Testis (tissue), 5 donors: ENCODE measurements at places on chromosomes 7 and 10.
A peak's percentile ranks its signal among the peaks of the same experiment; 100 is the strongest.

DNA sequence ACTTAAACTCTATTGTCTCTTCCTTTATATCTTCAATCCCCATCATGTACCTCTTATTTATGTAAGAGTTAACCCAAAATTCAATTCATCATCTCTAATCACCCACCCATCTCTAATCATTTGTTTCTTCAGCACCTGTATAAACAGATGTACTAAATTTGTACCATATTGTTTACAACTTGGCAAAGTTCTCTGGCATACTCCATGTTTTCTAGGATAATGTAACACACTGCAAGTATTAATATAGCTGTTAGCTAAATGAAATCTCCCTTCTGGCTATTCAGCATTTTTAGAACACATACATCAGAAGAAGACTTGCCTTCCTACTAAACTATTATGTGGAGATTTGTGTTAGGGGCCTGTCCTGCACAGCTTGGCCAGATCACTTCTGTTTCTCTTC is 33.1 kb downstream of the MALSU1 start:
- H3K36me3 ChIP-seq, result no peaks in the 10 kb centered on the region
- no peak overlapping the region for H3K27ac ChIP-seq
- no peak overlapping the region for H3K4me3 ChIP-seq
- peaks cover 5% of the 10 kb centered on the region for H3K4me1 ChIP-seq
- no peak for DNase-seq

GRCh38 chr7:24899161-24899560 is 80.8 kb downstream of the OSBPL3 start:
- no peak overlapping the region for H3K4me3 ChIP-seq
- H3K36me3 ChIP-seq, result no peaks in the 10 kb centered on the region
- no peak overlapping the region for H3K27ac ChIP-seq
- H3K27me3 ChIP-seq, result no peaks in the 10 kb centered on the region
- no peak for DNase-seq

DNA sequence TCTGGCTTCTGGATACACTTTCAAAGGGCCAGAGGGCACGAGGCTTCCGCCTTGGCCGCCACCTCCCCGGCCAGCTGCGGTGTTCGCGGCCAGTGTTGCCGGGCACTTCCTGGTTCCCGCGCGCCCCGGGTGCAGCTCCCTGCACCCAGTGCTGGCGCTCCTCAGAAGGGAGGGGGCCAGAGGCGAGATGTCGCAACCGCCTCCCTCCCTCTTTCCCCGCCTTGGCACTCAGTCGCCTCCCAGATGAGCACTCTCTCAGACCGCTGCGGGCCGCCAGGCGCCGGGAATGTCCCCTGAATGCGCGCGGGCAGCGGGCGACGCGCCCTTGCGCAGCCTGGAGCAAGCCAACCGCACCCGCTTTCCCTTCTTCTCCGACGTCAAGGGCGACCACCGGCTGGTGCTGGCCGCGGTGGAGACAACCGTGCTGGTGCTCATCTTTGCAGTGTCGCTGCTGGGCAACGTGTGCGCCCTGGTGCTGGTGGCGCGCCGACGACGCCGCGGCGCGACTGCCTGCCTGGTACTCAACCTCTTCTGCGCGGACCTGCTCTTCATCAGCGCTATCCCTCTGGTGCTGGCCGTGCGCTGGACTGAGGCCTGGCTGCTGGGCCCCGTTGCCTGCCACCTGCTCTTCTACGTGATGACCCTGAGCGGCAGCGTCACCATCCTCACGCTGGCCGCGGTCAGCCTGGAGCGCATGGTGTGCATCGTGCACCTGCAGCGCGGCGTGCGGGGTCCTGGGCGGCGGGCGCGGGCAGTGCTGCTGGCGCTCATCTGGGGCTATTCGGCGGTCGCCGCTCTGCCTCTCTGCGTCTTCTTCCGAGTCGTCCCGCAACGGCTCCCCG is at the start of gene FFAR4:
Gene FFAR4 (plus strand): TSS at position 231 of the 842 bp plus-strand sequence. CDS start 56 bp downstream, at position 287.
- peaks cover 8% of the 10 kb centered on the region for H3K4me1 ChIP-seq
- H3K4me3 ChIP-seq, result peak within 1 kb of the TSS; percentile 12
- H3K27me3 ChIP-seq, result no peaks in the 10 kb centered on the region
- no peaks in the 10 kb centered on the region for H3K36me3 ChIP-seq
- H3K27ac ChIP-seq, result no peak within 1 kb of the TSS

DNA sequence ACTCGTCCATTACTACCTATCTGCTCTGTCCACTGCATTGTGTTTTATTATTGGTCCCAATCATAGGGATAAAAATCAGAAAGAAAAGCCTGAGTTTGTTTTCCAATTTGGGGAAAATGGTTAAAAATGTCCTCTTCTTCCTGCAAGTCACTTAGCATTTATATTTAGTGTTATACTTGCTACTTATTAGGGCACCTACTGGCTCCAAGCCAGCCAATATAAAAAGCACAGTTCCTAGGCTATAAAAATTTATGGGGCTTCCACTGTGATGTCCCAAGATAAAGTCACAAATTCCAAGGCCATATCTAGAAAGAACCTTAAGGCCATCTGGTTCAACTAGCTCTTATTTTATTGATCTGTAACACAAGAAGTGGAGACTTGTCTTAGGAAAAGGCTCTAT is 3.2 kb downstream of the SLC35B4 start:
- no peaks in the 10 kb centered on the region for H3K4me1 ChIP-seq
- DNase-seq, result no peak
- H3K4me3 ChIP-seq, result no peak overlapping the region
- H3K36me3 ChIP-seq, result no peaks in the 10 kb centered on the region

DNA sequence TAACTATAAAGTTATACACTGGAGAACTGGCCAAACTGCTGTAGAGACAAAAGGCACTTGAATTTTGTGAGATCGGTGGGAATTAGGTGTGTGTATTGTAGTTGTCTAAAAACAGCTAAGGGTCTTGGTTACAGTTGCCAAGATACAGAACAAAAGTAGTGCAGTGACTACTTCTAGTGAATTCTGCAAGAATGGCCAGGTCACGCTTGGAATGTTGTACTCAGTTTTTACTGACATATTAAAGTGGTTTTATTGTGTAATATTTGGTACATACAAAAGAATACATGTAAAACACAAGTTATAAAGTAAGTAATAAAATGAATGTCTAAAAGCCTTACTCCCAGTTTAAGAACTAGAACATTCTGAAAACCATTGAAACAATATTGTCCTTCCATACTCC is 42.4 kb downstream of the PRPF18 start:
- H3K4me1 ChIP-seq, result no peaks in the 10 kb centered on the region
- H3K27ac ChIP-seq, result no peak overlapping the region
- H3K36me3 ChIP-seq, result no peaks in the 10 kb centered on the region
- no peak for DNase-seq

DNA sequence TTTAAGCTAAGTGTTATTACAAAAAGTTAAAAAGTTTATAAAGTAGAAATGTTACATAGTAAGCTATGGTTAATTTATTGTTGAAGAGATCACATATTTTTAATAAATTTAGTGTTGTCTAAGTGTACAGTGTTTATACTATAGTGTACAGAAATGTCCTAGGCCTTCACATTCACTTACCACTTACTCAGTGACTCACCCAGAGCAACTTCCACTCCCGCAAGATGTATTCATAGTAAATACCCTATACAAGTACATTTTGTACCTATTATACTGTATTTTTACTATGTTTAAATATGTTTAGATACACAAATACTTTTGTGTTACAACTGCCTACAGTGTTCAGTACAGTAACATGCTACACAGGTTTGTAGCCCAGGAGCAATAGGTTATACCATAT is 69.2 kb downstream of the DNAJC1 start:
- no peaks in the 10 kb centered on the region for H3K36me3 ChIP-seq
- H3K27ac ChIP-seq, result no peak overlapping the region
- no peaks in the 10 kb centered on the region for H3K27me3 ChIP-seq
- DNase-seq, result no peak
